ENCODE measurements at places on chromosomes 7 and 10. TPM values are rescaled to one million over a fixed set of nuclear protein-coding genes. Genes with fewer than 3 reads are reported as not detected.
A peak's percentile ranks its signal among the peaks of the same experiment; 100 is the strongest.

DNA sequence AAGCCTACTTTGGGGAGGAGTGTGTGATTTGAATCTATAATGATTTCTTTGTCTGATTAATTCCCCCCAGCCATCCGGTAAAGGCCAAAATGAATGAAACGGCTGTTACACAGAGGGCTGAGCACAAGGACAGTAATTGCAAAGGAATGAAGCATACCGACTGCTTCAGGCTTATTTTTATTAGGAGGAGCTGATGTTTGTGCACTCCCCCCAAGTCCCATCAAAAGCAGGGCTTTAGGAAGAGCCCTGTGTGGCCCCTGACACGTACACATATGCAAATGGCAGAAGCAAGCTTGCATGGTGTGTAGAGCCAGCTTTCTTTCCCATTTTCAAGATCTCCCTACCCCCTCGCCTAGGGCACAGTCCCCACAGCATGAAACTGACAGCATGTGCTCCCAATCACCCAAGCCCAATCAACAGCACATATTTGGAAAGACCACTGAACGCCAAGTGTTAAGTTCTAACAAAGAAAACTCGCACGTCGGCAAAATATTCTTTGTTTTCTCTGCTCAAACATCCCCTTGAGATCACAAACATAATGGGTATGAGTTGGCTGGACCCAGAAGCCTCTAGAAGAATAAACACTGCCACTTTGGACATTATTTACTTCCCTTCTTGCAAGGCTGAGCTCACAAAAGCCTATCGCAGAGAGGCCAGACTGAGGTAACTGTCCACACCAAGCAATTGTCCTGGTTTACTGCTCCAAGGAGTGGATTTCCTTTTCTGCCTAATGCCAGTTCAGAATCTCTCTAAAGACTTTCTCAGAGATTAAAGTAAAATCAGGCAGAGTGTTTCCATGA, 143.0 kb downstream of the CUBN start:
- H3K27me3 ChIP-seq, result no peaks in the 10 kb centered on the region
- H3K27ac ChIP-seq, result no peak overlapping the region
- H3K36me3 ChIP-seq, result no peaks in the 10 kb centered on the region
- no peaks in the 10 kb centered on the region for H3K4me1 ChIP-seq
- DNase-seq, result no peak

GRCh38 chr10:48257407-48257961, 17.0 kb downstream of the FRMPD2 start:
- no peak overlapping the region for H3K27ac ChIP-seq
- no peaks in the 10 kb centered on the region for H3K4me1 ChIP-seq
- H3K36me3 ChIP-seq, result no peaks in the 10 kb centered on the region
- peaks cover 10% of the 10 kb centered on the region for H3K27me3 ChIP-seq
- no peak for DNase-seq

DNA sequence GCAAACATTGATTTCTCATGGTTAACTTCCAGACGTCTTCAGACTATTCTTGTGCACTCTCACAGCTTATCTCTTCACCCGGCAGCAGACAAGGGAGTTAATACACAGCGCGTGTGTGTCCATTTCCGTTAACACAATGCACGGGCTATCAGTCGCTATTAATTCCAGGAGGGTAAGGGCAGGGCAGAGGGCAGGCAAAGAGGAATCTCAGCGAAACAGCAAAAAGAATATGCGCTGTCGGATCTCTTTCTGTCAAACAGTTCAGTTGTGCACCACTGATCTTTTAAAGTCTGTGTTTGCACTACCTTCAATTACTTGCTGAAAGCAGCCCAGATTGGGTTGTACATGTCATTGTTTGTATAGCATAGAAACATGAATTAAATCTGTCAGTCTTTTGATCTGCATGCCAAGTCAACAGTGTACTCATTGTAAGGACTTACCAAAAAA, 41.1 kb upstream of the CABCOCO1 start:
- no peak for DNase-seq
- H3K4me3 ChIP-seq, result no peak overlapping the region
- H3K4me1 ChIP-seq, result no peaks in the 10 kb centered on the region
- no peaks in the 10 kb centered on the region for H3K36me3 ChIP-seq

DNA sequence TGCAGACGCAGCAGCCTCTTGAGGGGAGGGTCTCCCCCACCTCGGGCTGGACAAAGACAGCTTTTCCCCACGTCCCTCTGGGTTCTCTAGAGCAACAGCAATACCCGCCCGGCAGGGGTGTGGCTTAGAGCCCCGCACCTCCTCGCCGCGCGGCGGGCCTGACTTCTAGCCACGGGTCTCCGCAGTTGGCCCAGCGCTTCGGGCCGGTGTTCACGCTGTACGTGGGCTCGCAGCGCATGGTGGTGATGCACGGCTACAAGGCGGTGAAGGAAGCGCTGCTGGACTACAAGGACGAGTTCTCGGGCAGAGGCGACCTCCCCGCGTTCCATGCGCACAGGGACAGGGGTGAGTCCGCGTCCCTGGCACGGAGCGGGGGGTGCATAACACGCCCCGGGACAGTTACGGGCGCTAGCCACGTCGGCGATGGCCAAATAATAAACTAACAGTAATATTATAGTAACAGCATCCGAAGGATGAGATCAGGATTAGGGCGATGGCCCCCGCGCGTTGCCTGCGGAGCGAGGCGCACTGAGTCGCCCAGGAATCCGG, 1.2 kb downstream of the CYP2E1 start:
- H3K36me3 ChIP-seq, result no peaks in the 10 kb centered on the region
- H3K27me3 ChIP-seq, result peaks cover 44% of the 10 kb centered on the region
- no peak for DNase-seq
- H3K4me1 ChIP-seq, result peaks cover 21% of the 10 kb centered on the region
- H3K27ac ChIP-seq, result no peak overlapping the region

- peaks cover 12% of the 10 kb centered on the region for H3K4me1 ChIP-seq
- no peaks in the 10 kb centered on the region for H3K27me3 ChIP-seq
- peak overlapping the region; percentile 81 for H3K4me3 ChIP-seq
- DNase-seq, result peak; percentile 58
- peaks cover 9% of the 10 kb centered on the region for H3K36me3 ChIP-seq
Observed at GRCh38 chr7:7181519-7182155, 707 bp upstream of the C1GALT1 start.

GRCh38 chr10:96324447-96324846, 20.2 kb downstream of the DNTT start:
- H3K36me3 ChIP-seq, result no peaks in the 10 kb centered on the region
- no peak overlapping the region for H3K4me3 ChIP-seq
- peaks cover 2% of the 10 kb centered on the region for H3K27me3 ChIP-seq
- DNase-seq, result no peak
- peaks cover 6% of the 10 kb centered on the region for H3K4me1 ChIP-seq
- no peak overlapping the region for H3K27ac ChIP-seq

DNA sequence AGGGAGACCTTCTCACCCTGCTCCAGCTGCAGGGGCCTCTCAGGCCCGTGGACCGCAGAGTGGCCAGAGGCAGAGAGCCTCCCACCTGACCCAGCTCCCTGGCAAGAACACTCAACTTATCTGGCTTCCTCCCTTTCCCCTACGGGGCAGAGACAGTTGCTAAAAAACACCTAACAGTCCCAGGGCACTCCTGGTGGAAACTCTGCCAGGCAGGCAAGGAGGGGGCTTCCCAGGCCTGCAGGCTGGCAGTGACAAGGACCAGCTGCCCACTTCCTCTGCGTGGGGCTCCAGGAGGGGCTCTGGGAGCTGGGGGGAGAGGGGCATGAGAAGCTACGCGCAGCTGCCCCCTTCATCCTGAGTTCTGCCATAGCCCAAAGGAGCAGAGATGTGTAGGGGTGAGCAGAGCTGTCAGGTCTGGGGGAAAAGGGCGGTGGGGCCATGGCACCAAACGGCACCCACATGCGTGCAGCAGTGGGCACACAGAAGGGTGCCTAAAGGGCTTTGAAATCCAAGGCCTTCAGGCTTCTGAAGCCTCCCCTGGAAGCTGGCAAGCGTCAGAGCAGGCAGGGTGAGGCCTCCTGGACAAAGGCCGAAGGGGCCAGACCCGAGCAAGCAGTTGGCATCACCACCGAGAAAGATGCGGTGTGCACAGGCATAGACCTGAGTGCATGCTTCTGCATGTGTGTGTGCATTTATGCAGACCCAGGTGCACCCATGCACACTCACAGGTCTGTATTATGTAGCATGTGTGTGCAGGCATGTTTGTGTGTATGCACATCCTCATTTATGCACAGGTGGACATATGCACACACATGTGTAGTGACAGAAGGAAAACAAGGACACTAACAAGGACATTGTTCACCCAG, 14.4 kb downstream of the SPOCK2 start:
- H3K4me3 ChIP-seq, result no peak overlapping the region
- no peaks in the 10 kb centered on the region for H3K27me3 ChIP-seq
- no peak for DNase-seq
- peak overlapping the region; percentile 45 for H3K27ac ChIP-seq
- peaks cover 63% of the 10 kb centered on the region for H3K36me3 ChIP-seq

The LGI1 gene
- not detected for total RNA-seq

The VPS26A gene
- 32.2 TPM for total RNA-seq

The GNG11 gene
- not detected for total RNA-seq

The ZCCHC24 gene
- total RNA-seq, result 0.53 TPM

The BEND7 gene
- total RNA-seq, result not detected

The PHTF2 gene
- 25.5 TPM for total RNA-seq
